ENCODE measurements at places on chromosomes 4 and X.

DNA sequence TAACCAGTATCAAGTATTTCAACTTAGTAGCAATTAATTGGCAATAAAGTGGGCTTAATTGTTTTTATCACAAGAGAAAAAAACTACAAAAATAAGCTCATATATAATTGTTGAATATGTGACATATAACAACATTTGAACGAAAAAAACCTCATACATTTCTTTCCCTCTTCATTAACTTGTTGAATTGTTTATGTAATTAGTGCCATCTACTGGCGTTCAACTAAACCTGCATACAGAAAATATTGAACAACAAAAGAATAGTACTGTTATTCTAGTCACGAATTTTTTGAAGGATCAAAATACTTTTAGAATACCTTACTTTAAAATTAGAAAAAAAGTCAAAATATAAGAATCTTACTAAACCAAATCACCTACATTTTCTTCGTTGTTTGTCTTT, 586.5 kb upstream of the FTHL17 start:
- no peak for DNase-seq

DNA sequence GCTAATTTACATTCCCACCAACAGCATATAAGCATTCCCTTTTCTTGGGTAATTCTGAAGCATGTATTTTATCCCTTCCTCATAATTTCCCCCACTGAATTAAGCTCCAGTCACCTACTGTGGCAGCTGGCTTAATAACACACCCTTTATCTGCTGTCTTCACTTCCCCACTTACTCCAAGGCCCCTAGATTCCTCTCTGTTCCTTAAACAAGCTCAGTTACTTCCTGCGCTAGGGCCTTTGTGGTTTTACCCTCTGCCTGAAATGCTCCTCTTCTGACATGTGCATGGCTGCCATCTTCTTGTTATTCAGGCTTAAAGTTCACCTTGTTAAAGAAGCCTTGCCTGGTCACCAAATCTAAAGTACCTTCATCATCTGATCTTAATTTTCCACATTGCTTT, 47.2 kb upstream of the RPS6KA3 start:
- DNase-seq: no peak

GRCh38 chrX:20523626-20524312, 257.1 kb upstream of the RPS6KA3 start:
- no peak for DNase-seq

- no peak for DNase-seq
These were observed 12.6 kb upstream of the NR3C2 start for GRCh38 chr4:148454835-148455234.

- no peak for DNase-seq
These were observed 340.7 kb upstream of the ARX start for GRCh38 chrX:25356456-25356855.

DNA sequence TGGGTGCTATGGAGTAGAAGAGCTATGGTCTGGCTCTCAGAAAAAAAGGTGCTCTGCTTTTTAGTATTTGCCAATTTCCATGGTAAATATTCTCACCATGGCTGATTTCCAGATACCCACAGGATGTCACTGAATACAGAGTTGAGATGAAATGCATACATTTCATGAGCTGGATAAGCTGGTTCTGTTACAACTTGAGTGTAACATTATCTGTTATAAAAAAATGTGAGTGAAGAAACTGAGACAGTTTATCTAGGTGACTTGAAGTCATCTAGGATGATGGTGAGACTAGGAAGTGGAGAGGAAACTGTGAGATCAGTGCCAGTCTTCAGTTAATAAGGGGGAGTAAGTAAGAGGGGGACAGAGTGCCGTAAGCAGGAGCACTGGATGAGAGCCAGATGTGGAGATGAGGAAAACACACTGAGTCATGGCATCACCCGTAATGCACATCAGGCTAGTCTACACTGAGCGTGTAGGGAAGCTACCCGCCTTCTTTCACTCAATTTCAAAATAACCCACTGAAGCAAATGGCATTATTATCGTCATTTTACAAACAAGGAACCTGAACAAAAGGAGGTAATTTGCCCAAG, 5.0 kb downstream of the HPSE start:
- no peak for DNase-seq

DNA sequence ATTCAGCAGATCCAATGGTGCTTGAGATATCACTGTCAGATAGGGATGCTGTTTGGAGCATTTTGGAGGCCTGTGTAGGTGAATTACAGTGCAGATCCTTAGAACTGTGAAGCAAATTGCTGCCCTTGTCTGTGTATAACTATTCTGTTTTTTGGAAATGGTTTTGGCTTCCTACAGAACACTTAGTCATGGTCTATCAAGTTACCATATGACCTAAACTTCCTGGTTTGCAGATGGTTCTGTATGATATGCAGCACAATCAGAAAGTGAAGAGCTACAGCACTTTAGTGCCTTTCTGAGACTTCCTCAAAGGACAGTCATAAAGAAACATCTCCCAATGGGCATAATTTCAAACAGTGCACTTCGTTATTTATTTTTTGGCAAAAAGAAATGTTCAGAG, 688.6 kb downstream of the SH3BGRL start:
- DNase-seq: no peak

DNA sequence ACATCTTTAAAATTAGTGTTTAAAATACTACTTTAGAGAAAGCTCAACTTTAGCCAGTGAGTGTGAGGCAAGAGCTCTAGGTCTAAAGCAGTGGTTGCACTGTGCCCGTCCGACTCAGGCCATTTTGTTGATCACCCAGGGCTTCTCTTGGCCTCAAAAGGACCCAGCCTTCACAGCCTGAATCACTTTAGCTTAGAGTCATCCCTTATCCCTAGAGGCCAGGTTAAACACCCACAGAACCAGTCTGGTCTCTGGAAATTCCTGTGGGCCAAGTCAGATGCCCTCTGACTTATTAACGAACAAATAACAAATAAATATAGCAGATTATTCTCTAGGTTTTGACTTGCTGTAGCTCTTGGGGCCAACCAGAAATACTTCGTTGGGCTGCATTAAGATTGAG, 102.3 kb downstream of the WWC2 start:
- DNase-seq: no peak

DNA sequence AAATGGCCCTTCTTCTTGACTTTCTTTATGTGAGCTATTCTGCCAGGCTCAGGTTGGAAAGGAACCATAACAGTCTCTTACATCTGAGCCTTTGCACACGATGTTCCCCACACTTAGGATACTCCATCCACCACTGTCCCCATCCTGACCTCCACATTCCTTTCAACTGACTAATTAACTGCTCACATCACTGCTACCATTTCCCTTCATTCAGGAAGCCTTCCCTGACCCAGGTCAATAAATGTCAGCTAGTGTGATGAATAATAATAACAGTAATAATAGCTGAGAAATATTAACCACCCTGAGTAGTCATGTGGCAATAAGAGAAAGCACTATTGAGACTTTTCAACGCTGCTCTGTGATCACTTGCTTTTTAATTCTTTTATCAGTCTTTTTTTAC, 291.7 kb downstream of the KCNIP4 start:
- DNase-seq: no peak

- DNase-seq: no peak
These were observed 239.6 kb upstream of the FSTL5 start for GRCh38 chr4:162403419-162403818.

GRCh38 chr4:101953949-101954348, 163.4 kb downstream of the BANK1 start:
- no peak for DNase-seq

DNA sequence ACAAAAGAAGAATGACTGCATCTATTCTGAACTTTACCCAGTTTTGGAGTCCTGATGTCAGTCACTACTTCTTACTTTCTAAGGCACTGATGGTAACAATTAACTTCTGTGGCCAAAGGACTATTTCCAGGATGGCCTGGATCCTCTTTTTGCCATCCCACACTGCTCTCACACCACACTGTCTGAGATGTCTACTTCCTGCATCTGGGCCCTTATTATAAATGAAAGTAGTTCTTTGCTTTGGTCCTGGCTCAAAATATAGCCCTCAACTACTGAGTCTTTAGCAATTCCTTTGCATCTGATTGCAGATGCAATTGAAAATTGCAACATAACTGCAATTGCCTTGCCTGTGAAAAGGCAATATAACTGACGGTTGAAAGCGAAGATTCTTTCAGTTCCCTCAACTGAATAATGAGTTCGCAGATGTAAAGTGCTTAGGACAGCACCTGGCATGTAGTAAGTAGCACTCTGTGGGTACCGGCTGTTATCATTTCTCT, 44.2 kb downstream of the COQ2 start:
- no peak for DNase-seq

- DNase-seq: peak; percentile 46
These were observed 9.0 kb upstream of the MAGEA8 start for GRCh38 chrX:149871940-149872339.

DNA sequence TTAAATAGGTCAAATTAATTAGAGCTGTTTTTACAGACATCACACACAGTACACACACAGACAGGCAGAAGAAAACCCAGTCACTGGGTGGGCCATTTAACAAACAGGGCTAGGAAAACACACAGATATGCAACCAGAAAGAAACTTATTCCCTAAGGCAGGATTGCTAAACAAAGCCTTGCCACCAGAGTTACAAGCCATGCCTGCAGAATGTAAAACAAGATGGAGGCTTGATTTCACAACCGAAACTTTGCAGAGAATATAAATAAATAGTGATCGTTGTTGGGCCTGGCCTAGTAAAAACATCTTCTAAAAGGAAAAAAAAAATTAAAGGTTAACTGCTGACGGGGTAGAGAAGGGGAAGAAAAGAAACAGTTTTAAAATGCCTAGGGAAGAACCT, 212.3 kb downstream of the NAP1L3 start:
- no peak for DNase-seq

DNA sequence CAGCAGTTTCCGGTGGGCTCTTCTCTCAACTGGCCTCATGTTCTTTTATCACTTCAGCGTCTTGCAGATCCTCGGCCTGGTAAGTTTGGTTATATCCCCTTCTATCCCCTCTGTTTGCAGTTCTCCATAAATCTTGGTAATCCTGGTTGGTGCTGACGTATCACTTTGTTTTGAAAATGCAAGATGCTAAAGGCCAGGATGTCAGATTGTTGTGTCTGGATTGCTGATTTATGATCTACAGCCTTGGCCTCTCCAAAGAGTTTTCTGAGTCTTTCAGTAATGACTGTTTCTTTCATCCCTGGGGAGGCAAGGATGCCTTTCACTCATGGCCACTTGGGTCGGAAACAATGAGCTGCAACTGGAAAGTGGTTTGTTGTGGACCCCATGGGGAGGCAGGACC, 146.4 kb downstream of the AMMECR1 start:
- DNase-seq: no peak

DNA sequence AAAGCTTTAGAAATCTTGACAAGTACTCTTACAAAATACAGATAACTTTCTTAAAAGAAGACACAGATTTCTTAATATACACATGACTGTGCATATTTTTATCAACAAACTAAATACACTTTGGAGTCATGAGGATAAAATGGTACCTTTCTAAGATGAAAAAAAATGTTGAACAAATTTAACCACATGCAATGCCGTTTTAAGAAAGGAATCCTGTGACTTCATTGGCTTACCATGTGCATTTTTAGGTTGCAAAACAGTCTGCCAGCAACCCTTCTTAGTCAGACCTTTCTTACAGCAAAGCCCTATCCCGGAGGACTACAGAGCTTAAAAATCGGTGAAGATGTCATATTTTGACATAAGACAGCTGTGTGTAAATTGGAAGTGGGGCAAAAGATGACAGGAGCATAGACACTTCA, 51.7 kb downstream of the GASK1B start:
- no peak for DNase-seq

DNA sequence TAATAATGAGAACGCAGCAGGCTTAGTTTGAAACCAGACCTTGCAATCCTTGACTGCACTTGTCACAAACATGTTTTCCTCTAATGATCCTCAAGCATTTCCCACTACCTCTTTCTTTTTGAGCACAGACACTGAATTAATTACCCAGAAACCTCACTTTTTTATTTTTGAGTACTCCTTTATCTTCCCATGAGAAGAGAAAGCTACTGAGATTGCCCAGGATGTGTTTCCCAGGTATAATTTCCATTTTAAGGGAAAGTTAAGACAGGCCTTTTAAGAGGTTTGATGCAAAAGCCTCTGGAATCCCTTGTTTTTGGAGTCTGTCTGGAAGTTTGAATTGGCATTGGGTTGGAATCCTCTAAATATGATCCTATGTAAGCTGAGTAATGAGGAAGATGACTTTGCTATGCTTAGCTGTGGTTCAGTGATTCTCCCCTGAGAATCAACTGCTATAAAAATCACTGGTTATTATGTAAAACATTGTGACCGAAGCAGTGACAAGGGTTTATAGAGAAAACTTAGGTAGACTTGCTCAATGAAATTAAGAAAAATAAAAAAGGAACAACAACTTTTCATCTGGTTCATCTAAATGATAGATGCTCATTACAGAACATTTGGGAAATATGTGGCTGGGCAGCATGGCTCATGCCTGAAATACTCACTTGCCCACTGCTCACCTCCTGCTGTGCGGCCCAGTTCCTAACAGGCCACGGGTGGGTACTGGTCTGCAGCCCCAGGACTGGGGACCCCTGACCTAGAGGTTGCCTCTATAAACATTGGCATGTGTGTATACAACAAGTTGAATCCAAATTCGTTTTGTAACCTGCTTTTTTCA, 10.8 kb upstream of the RHOH start:
- DNase-seq: no peak

- DNase-seq: no peak
These were observed 30.4 kb upstream of the IRAK1 start for GRCh38 chrX:154050113-154050495.

Measured in stimulated activated CD8-positive, alpha-beta memory T cell treated with anti-CD3 and anti-CD28 coated beads, Interleukin-15, amount 100 ng/mL, for 4 hours (primary cell).